ENCODE measurements at places on chromosomes 3 and 15.

- no peak for DNase-seq
Measured at GRCh38 chr3:46477145-46477544, 12.4 kb upstream of the LTF start.

DNA sequence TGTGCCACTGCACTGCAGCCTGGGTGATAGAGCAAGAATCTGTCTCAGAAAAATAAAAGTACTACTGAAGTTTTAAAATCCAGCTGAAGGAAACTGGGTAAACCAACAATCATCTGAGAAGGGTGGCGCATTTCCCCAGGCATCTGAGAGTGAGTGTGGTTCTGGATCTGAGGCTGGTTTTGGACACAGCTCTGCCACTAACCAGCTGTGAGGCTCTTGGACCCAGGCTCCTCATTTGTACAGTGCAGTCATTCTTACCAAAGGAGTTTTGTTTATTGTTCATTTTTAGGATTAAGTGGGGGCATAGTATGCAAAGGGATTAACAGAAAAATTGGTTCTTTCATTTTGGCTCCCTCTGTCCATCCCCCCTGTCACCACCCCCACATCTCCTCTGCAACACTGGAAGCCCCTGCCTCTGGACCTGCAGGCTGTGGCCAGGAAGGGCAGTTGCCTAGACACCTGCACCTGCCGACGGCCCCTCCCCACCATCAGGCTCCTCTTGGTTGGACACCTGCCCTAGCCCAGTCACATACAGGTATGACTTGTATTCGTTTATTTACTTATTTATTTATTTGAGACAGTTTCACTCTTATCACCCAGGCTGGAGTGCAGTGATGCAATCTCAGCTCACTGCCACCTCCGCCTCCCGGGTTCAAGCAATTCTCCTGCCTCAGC, 8.8 kb downstream of the NUP210 start:
- no peak for DNase-seq

- DNase-seq, result peak; percentile 18
Measured at GRCh38 chr15:38253351-38253781, 730 bp downstream of the SPRED1 start.

GRCh38 chr15:67134067-67134838, 68.9 kb downstream of the SMAD3 start:
- DNase-seq, result peak; percentile 13

GRCh38 chr15:62809115-62809967, 233.2 kb upstream of the TPM1 start:
- DNase-seq, result no peak

GRCh38 chr3:42852441-42852840, 23.2 kb downstream of the CYP8B1 start:
- DNase-seq, result no peak

All from NCI-H526 (cell line).